ENCODE measurements at places on chromosomes 13 and 19. TPM values are rescaled to one million over a fixed set of nuclear protein-coding genes. Genes with fewer than 3 reads are reported as not detected.

SLAIN1 gene
- total RNA-seq = 0.45 TPM

ZNF415 gene
- total RNA-seq = not detected

FPR3 gene
- total RNA-seq = not detected

PPAN gene
- 42.9 TPM for total RNA-seq

PSG1 gene
- total RNA-seq = 0.30 TPM

All from A549 treated with GW870086 at 1 μM for 4 hours (cell line).